NCI-H774 (cell line): ENCODE measurements at places on chromosomes 4 and X.

DNA sequence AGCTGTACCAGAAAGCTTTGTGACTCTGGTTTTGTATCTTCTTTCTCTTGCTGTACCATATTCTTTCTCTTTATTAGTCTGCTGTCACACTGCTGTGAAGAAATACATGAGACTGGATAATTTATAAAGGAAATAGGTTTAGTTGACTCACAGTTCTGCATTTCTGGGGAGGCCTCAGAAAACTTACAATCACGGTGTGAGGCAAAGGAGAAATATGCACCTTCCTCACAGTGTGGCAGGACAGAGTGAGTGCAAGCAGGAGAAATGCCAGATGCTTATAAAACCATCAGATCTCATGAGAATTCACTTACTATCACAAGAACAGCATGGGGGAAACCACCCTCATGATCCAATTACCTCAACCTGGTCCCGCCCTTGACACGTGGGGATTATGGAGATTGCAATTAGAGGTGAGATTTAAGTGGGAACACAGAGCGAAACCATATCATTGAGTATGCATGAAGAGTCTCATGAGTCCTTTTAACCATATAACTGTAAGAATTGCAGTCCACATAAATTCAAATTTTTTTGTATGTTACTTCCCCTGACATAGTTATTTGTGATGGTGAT lies 67.4 kb upstream of the INPP4B start:
- DNase-seq: no peak

DNA sequence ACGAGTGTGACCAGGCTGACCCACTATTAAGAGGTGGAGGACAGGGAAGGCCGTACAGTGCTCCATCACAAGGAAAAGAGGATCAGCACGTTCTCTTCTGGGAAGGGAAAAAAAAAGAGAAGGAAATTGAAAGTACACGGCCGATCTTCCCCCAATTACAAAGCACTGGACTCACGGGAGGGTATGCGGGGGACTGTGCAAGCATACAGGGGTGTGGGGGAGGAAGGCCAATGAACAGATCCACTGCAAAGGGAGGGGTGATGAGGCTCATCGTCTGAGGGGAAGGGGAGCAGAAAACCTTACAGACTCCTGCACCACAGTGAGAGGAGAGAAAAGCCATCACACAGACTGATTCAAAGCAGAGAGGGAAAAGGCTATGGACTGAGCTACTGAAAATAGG lies 1.1 kb downstream of the ELK1 start:
- DNase-seq: no peak

DNA sequence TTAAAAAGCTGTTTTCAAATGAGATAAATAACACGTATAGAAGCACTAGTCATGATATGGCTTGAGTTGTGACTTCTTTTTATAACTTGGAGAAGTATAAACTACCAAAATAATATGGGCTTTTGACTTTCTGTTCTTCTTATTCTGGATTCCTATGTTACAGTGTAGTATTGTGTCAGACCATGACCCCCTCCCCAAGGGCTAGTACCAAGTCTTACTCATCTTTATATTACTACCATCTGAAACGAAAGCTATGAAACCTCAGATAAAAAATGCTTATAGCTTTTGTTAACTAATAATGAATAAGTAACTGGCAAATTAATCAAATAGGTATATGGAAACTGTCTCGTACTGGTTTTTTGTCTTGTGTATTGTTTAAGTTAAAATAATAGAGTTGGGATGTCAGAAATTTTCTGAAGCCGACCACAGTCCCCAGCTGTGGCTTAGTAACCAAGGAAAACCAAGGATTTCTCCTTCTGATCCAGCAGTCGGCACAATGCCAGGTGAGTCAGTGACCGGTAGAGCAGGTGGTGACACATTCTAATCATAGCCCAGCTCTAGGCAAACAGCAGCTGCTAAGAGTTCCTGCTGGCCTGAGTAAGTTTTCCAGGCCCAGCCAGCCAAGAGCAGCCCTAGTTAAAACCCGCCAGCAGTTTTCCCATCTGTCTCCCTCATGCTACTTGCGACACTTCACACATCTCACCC lies 163.3 kb upstream of the PRDX4 start:
- DNase-seq: peak; percentile 75

GRCh38 chr4:129570326-129570725 lies 474.4 kb downstream of the C4orf33 start:
- DNase-seq: no peak

GRCh38 chr4:10380735-10381134 lies 76.5 kb downstream of the ZNF518B start:
- DNase-seq: no peak

DNA sequence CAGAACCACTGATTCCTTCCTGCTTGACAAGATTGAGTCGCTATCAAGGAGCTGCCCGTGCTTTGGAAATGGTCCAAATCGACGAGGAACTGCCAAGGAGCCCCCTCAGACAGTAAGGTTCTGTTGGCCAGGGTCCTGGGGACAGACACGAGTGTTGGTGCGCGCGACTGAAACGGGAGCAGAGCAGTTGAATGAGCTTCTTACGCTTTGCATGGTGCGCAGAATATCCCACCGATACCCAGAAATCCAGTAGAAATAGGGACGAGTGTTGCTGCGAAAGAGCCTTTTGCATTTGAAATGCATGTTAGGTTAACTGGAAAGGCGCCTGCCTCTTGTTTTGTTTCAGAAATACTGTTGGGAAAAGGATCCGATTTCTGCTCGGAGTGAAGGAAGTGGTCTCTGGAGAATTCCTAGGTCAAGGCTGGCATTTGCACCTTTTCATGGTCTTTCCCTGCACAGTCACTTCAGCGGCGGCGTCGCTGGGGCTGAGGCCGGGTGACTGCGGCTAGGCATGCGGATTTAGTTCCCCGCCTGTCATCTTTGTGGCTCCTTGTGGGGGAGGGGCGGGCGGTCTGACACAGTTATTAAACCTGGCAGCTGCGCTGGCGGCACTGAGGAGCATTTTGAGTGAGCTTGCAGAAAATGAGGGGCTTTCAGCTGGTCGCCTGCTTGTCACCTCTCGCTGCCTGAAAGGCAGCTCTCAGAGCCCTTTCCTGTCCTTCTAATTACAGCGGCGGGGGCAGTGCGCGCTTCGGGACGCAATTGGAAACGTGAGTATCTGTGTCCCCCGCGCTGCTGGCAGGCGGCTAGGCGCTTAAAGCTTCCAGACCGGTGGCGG lies 51.5 kb upstream of the TRIM2 start:
- peak; percentile 28 for DNase-seq

GRCh38 chr4:5863461-5864113 lies 29.3 kb downstream of the CRMP1 start:
- no peak for DNase-seq

DNA sequence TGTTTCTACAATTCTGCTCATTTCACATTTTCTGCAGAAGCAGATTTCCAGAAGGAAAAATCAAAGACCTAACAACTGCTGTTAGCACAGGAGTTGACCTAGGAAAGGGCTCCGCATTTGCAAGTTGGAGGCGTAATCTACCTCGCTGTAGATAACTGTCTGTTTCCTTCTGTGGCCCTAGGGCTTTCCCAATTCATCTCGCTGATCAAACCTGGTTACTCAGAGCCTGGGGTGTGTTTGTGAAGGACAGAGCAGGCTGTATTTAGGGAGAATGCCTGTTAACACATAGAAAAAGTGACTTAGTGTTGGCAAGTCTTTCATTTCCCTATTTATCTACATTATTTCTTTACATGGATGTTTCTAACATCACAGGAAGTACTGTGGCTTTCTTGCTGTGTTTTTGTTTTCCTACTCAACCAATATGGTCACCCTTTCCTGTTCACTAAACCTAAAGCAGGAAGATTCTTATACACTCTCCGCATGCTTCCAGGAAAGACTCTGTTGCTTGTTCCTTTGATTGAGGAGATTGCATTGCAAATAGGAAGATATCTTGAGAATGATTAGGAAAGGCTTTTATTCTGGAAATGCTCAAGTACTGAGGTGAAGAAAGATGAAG lies 40.5 kb downstream of the AGA start:
- no peak for DNase-seq

DNA sequence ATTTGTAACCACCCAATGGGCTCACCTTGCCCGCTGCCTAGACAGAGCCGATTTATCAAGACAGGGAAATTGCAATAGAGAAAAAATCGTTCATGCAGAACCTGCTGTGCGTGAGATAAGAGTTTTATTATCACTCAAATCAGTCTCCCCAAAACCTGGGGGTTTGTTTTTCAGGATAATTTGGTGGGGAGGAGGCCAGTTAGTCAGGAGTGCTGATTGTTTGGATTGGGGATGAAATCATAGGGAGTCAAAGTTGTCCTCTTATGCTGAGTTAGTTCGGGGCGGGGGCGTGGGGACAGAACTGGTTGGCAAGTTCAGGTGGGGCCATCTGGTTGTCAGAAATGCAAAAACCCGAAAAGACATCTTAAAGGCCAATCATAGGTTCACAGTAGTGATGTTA lies 203.0 kb downstream of the MAB21L2 start:
- DNase-seq: no peak

- DNase-seq: no peak
Measured at GRCh38 chrX:48937054-48937907, 18.5 kb upstream of the PIM2 start.

DNA sequence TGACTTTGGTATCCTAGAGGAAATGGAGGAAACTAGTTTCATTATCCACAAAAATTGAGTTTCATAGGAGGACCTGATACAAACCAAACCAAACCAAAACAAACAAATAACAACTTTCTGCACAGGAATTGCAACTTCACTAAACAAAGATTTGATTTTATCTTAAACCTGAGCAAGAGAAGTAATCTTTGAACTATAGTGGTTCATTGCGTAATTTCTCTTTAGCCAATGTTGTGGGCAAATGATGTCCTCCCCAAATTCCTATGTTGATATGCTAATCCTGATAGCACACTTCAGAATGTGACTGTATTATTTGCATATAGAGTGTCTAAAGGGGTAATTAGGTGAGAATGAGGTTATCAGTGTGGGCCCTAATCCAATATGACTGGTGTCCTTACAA lies 102.4 kb downstream of the CAMK2D start:
- DNase-seq: no peak

- DNase-seq: no peak
Measured at GRCh38 chr4:87078987-87079486, 141.4 kb downstream of the KLHL8 start.

DNA sequence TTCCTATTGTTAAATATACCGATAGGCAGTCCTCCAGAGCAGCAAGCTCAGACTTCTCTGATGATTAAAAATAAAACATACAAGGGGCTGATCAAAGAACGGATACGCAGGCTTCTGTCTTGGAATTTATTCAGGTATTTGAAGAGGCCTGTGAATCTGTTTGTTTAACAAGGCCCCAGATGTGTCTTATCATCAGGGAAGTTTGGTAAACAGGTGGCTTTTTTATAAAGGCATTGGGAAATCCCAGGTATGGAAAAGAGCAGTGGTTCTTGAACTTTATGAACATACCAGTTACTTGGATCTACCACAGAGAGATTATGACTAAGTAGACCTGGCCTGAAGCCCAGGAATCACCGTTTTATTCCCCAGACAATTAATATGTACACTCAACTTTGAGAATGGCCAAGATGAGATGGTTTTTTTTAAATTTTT lies 47.9 kb downstream of the SOWAHB start:
- no peak for DNase-seq

DNA sequence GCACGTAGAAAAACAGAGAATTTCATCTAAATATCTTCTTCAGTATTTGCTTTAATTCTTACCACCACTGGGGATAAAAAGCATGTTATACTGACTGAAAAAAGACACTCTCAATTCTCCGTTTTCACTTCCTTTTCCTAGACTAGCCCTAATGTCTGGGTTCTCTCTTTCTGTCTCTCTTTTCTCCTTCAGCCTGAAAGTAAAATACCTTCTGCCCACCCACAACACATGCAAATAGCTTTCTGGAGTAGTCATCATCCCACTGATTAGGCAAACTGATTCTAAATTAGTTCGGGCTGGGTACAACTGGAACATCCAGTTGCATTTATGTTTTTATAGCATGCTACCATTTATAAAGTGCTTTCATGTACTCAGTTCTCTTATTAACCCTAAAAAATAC lies 142.4 kb upstream of the ANKRD50 start:
- no peak for DNase-seq
